Sciatic nerve (tissue), 2 donors: ENCODE measurements at places on chromosomes 4 and X. TPM values are rescaled to one million over a fixed set of nuclear protein-coding genes. Genes with fewer than 3 reads are reported as not detected.

DNA sequence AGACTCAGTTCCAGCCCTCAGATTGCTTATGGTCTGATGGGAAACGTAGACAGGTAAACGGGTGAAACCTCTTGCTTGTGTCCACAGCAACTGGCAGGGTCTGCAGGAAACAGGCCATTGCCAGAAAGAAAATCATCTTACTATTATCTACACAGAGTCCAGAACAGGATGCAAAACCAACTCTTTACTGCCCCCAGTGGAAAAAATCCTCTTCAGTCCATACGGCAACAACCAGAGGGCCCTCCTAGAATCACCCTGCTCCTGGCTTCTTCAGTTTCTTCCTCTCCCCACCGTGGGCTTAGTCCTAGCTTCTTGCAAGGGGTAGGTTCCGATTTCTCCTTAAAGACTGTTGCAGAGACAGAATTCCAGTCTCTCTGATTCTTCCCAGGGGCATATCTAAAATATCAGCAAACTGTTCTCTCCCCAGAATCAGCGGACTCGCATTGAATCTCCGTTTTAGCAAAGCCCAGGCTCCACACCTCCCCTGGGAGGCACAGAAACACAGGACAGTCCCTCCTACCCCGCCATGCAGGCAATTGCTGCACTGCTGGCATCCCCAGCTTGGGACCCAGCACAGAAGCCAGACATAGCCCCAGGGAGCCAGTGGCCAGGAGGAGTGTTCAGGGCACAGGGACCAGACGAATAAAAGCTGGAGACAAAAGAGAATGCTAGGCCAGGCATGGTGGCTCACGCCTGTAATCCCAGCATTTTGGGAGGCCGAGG lies 41.0 kb upstream of the SH3RF1 start:
- DNase-seq = no peak

DNA sequence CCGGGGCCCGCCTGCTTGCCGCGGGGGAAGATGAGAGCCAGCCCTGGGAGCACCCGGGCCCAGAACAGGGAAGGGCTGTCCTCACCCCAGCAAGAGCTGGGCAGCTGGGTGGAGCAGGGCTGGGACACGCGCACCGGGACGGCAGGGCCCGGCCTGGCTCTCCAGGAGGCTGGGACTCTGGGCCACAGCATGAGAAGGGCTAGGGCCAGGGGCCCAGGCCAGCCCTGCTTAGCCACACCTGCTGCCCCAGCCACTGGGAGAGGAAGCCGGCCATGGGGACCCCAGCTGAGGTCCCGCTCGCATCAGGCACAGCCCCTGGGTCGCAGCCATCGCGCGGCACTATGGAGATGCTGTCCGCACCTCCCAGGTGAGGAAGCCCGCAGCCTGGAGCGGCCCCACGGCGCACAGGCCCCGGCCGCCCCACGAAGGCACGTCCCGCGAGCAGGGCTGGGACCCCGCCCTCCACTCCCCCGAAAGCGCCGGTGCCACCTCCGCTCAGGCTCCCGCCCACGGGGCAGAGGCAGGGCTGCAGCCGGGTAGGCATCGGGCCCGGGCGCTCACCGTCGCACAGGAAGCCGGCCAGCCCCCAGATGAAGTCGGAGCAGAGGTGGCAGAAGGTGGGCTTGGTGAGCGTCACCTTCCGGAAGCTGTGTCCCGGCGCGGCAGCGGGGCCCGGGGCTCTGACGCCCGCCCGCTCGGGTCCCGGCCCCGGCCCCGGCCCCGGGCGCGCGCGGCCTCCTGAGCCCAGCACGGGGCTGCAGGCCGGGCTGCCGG lies 531 bp downstream of the DGKQ start:
- no peak for DNase-seq

DNA sequence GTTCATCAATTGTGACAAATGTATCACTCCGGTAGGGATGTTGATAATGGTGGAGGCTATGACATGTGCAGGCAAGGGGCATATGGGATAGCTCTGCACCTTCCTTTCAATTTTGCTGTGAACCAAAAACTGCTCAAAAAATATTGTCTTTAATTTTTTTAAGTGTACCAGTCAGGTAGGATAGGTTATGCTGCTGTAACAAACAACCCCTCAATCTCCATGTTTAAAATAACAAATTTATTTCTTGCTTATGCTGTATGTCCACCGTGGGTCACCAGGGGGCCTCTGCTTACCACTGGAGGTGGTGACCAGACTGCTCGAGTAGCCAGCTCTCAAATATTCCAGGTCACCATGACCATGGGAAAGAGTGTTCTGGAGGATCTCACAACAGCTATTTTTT lies 23.4 kb upstream of the MSX1 start:
- DNase-seq = no peak

DNA sequence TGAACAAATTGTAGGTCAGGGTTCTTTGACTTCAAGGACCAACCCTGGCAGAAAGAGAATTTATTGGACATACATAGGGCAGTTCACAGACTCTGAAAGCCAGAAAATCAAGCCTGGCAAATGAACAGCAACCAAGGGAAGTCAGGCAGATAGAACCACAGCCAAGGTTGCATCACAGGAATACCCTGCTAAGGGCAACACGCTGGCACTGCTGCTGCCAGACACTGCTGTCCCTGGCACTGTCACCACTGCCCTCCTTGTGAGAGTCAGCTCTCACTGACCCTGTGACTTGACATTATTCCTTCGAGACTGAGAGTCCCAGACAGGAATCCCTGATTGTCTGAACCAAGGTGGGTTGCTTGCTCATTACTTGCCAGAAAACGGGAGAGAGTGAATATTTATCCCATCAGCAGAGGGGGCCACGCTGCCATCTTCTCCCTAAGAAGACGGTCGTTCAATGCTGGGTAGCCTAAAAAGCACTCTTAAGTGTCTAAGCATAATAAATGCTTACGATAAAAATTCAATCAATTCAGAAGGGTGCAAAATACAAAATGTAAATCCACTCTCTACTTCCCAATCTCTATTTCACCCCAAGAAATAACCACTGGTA lies 23.2 kb upstream of the PTTG2 start:
- DNase-seq = no peak

- DNase-seq = no peak
These were observed 1008.5 kb upstream of the LCORL start for GRCh38 chr4:19030048-19030447.

SPIN2A gene
- 2.1 TPM for total RNA-seq

GAB3 gene
- total RNA-seq = 7.6 TPM

MTNR1A gene
- total RNA-seq = not detected

DNA sequence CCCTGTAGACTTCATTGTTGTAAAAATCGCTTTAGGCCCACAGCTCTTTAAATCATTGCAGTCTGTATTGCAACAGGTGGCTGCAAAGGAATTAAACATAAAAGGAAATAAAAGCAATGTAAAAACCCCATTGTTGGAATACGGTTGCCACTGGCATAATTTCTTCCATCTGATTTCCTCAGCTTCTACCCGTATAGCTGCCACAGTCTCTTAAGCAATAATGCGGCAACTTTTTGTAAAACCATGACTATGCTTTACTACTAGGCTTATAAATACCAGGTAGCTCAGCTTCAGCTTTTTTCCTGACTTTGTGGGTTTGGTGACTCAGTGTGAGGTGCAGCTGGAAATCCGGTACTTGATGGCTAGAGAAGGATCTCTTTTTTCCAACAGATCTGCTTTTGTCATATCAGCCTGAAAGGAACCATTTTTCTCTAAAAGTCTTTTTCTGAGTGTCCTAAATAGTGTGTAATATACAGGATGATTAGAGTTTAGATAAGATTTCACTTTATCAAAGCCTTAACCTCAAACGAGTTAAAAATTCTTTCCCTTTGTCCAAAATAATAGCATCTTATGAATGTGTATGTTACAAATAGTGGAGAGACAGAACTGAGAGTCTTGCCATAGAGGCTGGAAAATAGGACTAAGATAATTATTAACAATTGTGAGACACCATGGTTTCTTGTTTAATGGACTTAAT lies 268.0 kb downstream of the ADGRL3 start:
- no peak for DNase-seq

GPC3 gene
- total RNA-seq = 84.2 TPM

RAB40AL gene
- 1.6 TPM for total RNA-seq

- DNase-seq = no peak
These were observed 17.8 kb downstream of the ZNF185 start for GRCh38 chrX:152915541-152916241.

DNA sequence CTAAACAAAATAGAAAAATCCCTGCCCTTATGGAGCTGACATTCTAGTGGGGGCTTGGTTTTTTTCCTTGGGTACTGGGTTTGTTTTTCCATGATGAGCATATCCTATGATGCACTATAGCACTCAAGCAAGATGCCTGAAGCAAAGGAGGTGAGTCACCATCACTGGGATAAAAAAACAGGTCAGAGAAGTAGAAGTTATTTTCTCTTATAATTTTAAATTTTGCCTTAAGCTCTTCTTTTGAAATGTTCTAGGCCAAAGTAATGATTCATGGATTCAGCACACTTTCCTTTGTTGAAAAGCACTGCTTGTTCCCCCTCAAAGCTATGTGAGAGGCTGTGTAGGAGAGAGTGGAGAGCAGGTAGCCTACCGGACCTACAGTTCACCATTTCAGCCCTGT lies 15.2 kb upstream of the CXCL2 start:
- no peak for DNase-seq

DNA sequence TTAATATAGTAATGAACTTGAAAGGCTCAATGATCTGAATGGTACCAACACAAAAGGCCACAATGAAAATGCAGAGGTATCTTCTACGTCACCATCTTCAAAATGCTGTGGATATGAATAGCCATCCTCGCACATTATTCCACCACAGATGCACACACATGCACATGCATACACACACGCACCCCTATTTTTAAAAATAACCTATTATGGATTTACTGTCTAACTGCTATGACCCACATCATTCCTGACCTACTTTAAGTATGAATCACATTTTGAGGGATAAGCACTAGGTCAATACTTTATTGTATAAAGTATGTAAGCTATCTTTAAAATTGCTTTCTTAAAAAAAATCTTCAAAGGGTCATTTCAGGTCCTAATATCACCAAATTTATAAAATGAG lies 24.4 kb upstream of the CORIN start:
- DNase-seq = no peak

DNA sequence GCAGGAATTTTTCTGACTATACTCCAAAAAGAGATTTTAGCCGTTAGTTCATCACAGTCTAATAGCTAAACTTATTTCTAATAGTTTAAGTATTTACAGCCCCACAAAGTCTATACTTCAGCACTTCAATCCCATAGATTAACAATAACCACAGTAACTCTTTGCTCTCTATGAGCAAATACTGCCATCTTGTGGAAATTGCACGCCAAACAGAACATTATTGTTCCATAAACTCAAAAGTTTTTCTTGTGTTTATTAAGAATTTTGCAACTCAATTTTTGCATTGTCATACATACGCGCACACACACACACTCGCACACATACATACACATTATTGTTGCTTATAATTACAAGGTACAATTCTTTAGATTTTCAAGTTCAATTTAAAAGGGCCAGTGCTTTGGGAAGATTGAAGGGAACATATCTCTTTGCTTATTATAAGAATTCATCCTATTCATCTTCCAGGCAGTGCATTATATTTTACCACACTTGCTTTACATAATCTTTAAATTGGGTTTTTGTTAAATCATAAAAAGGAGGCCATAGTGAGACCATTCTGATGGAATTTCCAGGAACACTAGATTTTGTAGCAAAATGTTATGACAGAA lies 63.8 kb upstream of the ATOH1 start:
- no peak for DNase-seq

DNA sequence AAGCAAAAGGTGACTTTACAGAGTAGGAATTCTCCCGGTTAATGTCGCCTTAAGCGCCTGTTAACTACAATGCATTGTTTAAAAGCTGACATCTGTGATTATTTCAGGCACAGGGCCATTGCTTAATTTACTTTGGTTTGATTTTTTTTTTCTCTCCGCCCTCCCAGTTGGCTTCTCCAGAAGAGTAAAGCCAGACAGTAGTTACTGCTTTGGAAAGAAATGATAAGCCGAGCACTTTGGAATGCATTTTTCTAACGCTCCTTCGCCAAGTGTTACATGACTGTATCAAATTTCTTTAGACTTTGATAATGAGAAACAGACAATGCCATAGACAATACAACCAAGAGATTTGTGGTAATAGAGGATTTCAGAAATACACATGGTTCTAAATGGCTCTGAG lies 383.0 kb upstream of the TENM3 start:
- DNase-seq = no peak

- DNase-seq = no peak
These were observed 38.4 kb upstream of the LAS1L start for GRCh38 chrX:65572971-65573370.

DNA sequence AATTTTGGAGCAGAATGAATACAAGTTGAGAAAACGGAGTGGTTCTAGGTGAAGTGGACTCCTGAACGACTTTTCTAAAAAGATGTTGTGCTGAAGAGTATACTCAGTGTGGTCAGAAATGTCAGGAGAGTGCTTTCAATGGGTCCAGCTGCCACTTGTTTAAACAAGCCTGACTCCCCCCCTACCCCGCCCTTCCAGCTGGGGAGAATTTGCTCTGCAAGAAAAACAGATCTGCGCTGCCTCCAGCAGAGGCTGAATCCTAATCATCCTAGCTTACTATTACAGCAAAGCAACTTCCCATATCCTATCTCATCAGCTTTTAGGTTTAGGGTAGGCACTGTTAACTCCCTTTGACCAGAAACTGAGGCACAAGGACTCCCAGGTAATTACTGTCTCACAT lies 1.9 kb downstream of the MAP3K15 start:
- no peak for DNase-seq

GPRIN3 gene
- total RNA-seq = 7.0 TPM

DNA sequence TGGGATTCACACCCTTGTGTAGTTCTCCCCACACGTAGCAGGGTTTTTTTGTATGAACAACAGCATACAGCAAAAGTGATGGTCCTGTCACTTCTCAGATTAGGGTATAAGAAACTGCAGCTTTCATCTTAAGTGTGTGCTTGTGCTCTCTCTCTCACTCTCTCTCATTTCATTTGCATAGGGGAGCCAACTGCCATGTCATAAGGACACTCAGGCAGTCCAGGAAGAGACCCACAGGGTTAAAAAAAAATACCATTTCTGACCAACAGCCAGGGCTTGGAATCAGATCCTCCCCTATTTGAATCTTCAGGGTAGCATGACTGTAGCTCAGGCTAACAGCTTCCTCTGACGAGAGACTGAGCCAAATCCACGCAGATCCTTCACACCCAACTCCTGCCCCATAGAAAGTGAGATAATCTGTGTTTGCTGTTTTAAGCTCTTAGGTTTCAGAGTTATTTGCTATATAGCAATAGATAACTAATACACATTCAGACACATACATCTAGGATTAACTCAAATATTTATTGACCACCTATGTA lies 331.2 kb downstream of the PAPSS1 start:
- no peak for DNase-seq

SCRG1 gene
- 1.5 TPM for total RNA-seq

DNA sequence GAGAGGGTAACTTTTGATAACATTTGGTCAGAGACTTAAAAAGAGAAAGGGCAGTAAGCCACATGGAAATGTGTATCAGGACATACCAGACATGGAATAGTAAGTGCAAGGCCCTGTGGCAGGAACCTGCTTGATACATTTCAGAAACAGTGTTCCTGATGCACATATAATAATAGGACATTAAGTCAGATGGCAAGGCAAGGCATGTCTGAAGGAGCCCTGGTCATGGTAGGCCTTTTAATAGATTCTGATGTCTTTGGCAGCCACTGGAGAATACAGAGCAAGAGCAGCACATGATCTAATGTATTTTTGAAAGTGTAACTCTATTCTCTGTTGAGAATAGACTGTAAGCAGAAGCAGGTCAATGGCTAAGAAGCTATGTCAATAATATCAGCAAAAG lies 279.7 kb downstream of the CAMK2D start:
- DNase-seq = no peak

GRCh38 chr4:173009129-173009823 lies 159.3 kb upstream of the GALNT7 start:
- no peak for DNase-seq

- DNase-seq = no peak
These were observed 830.8 kb upstream of the POU3F4 start for GRCh38 chrX:82677286-82677685.

GRCh38 chr4:143341186-143341755 lies 4.6 kb downstream of the GAB1 start:
- no peak for DNase-seq
